ENCODE measurements at places on chromosomes 1 and 21.

- no peak overlapping the region for H3K27ac ChIP-seq
- peaks cover 1% of the 10 kb centered on the region for H3K27me3 ChIP-seq
- H3K36me3 ChIP-seq, result no peaks in the 10 kb centered on the region
- H3K4me3 ChIP-seq, result no peak overlapping the region
- no peak for DNase-seq
These were observed 107.3 kb upstream of the POU3F1 start for GRCh38 chr1:38153778-38154470.

- DNase-seq, result peak; percentile 64
- H3K36me3 ChIP-seq, result no peaks in the 10 kb centered on the region
- peak overlapping the region; percentile 16 for H3K4me3 ChIP-seq
- peaks cover 1% of the 10 kb centered on the region for H3K27me3 ChIP-seq
- H3K27ac ChIP-seq, result peak overlapping the region; percentile 49
These were observed 8.0 kb downstream of the PLXNA2 start for GRCh38 chr1:208235982-208236761.

DNA sequence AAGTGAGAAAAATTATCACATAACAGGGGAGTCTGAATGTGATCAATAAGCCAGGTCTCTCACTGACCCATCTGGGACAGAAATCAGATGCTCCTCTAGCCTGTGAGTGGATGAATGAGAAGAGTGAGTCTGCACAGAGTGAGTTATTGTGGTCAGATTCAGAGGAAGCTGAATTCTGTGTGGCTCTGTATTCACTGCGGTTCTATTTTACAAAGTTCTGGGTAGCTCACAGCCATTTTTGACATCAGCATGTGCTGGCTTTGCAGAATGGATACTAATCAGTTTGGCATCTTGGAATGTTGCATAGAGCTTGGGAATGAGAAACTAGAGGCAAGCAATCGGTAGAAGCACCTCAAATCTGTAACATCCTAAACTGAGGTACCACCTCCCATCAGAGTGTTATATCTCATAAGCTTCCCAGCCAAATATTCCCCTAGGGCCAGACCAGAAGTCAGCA is 3.8 kb downstream of the COLGALT2 start:
- peaks cover 22% of the 10 kb centered on the region for H3K4me1 ChIP-seq
- DNase-seq, result peak; percentile 39
- H3K36me3 ChIP-seq, result no peaks in the 10 kb centered on the region
- no peak overlapping the region for H3K27ac ChIP-seq

- no peaks in the 10 kb centered on the region for H3K27me3 ChIP-seq
- H3K4me3 ChIP-seq, result no peak overlapping the region
- peaks cover 29% of the 10 kb centered on the region for H3K4me1 ChIP-seq
These were observed 27.6 kb downstream of the CD244 start for GRCh38 chr1:160834945-160835565.

GRCh38 chr1:17805869-17806684 is 50.9 kb downstream of the ACTL8 start:
- H3K27ac ChIP-seq, result no peak overlapping the region
- H3K4me3 ChIP-seq, result no peak overlapping the region
- H3K4me1 ChIP-seq, result no peaks in the 10 kb centered on the region
- H3K36me3 ChIP-seq, result no peaks in the 10 kb centered on the region
- no peaks in the 10 kb centered on the region for H3K27me3 ChIP-seq
- no peak for DNase-seq

DNA sequence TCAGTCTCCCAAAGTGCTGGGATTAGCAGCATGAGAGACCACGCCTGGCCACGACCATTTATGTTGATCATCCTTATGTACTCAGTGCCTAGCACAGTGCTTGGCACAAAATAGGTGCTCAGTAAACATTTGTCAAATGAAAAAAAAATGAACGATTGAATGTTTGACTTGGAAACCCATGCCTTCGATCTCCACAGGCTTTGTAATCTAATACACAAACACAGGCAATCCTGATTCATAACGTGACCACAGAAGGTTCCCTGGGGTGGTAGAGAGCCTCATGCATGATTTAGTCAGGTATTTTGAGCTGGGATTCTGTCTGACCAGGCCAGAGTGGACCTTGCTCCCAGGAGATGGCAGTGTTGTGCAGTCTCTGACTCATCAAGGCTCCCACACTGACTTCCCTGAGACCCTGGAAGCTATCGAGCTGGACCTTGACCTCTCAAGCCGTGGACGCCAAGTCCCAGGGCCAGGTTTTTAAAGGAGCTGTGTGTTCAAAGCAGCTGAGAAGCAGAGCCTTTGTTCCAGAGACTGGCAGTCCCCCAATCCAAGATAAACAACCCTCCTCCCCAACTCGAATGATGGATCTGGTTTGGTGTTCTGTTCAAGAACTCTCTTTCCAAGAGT is 81.1 kb downstream of the PGM1 start:
- DNase-seq, result peak; percentile 46
- H3K4me1 ChIP-seq, result no peaks in the 10 kb centered on the region
- H3K36me3 ChIP-seq, result no peaks in the 10 kb centered on the region
- no peaks in the 10 kb centered on the region for H3K27me3 ChIP-seq

GRCh38 chr1:159961636-159962035 is 7.6 kb upstream of the SLAMF9 start:
- H3K36me3 ChIP-seq, result no peaks in the 10 kb centered on the region
- H3K27me3 ChIP-seq, result peaks cover 5% of the 10 kb centered on the region
- no peaks in the 10 kb centered on the region for H3K4me1 ChIP-seq

- no peak overlapping the region for H3K27ac ChIP-seq
- peaks cover 55% of the 10 kb centered on the region for H3K4me1 ChIP-seq
- H3K4me3 ChIP-seq, result no peak overlapping the region
- no peaks in the 10 kb centered on the region for H3K36me3 ChIP-seq
- H3K27me3 ChIP-seq, result no peaks in the 10 kb centered on the region
These were observed 5.0 kb downstream of the HSPG2 start for GRCh38 chr1:21932127-21932526.
